ENCODE measurements at places on chromosomes 5 and 9. TPM values are rescaled to one million over a fixed set of nuclear protein-coding genes. Genes with fewer than 3 reads are reported as not detected.

TEX53 gene
- total RNA-seq, result not detected

NDUFAF2 gene
- total RNA-seq, result 36.2 TPM

FBXL7 gene
- 2.9 TPM for total RNA-seq

IFNB1 gene
- not detected for total RNA-seq

SEMA5A gene
- total RNA-seq, result 5.3 TPM

HSPA4 gene
- 114 TPM for total RNA-seq

Measured in smooth muscle cell of bladder (primary cell).